ENCODE measurements at places on chromosomes 3 and 15. TPM values are rescaled to one million over a fixed set of nuclear protein-coding genes. Genes with fewer than 3 reads are reported as not detected.

PLSCR5 gene
- polyA plus RNA-seq = not detected

- DNase-seq = no peak
Measured at GRCh38 chr3:185715091-185715490, 109.8 kb downstream of the IGF2BP2 start.

DNA sequence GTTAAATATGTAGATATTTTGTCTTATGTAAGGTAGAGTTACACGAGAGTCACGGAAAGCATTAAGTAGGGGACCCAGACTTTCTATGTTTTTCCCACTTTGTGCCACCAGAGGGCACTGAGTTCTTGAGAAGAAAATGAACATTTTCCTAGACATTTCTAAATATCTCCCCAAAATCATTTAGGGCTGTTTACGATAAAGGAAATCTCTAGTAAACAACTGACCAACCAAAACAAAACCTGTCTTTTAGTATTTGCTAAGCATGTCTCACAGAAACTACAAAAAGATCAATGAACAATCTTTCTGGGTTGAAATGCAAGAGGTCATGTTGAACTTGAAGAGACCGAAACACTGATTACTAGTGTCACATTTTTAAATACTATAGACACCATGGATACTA, 16.1 kb downstream of the POU1F1 start:
- DNase-seq = no peak

- no peak for DNase-seq
Measured at GRCh38 chr3:130093741-130094391, 12.2 kb downstream of the ALG1L2 start.

DNA sequence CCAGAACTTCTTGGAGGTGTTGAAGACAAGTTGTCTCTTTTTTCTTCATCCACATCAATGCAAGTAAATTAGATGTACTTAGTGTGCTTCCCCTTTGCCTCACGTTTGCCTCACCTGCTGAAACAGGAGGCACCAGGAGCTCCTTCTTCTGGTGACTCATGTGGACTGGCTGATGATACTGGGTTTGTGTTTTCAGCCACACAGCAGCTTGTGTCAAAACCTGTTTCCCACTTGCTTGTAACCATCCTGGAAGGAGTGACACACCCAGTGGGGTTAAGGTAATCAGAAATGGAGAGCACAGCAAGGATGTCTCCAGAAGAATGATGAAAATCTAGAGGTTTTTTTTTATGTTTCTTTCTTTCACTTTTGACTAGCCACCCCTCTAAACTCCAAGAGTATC, 143.3 kb upstream of the RBMS3 start:
- no peak for DNase-seq

DNA sequence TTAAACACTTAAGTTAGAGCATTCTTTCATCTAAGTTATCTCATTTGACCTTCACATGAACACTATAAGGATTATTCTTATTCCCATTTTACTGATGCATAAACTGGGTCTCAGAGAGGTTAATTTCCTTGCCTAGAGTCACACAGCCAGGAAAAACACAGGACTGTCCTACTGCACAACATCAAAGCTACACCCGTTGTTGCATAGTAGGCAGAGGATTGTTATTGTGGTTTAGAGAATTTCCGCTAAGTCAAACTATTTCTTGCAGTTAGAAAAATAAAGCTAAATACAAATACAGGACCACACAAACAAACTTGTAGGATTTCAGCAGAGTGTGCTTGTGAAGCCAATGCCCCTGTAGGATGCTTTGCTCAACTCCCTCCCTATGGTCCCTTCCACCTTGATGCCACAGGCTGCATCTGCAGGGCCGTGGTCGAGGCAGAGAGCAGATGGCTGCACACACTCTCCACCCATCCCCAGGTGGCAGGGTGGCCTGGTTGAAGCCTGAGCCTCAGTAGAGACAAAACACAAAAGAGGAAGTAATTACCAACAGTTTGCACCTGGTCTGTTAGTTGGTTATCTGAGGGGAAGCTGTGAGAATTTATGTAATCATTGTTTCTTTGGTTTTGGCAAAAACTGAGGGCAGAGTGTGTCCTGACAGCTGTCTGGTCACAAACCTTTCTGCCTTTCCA, 41.1 kb upstream of the SKOR1 start:
- DNase-seq = no peak
